Epithelial cell of umbilical artery (primary cell): ENCODE measurements at places on chromosomes 13 and 19. TPM values are rescaled to one million over a fixed set of nuclear protein-coding genes. Genes with fewer than 3 reads are reported as not detected.

CYSLTR2 gene
- under 0.01 and 0.30 TPM in 2 replicates for total RNA-seq

C1QTNF9 gene
- total RNA-seq, result not detected in 2 replicates

ZNF667 gene
- total RNA-seq, result 1.6 and 1.8 TPM in 2 replicates

ZNF135 gene
- 0.30 and 0.32 TPM in 2 replicates for total RNA-seq

CYTH2 gene
- 66.7 and 101 TPM in 2 replicates for total RNA-seq

EHD2 gene
- 62.0 and 74.1 TPM in 2 replicates for total RNA-seq

COL5A3 gene
- under 0.01 TPM in 2 replicates for total RNA-seq

CYP4F11 gene
- total RNA-seq, result not detected in 2 replicates

ZBTB32 gene
- total RNA-seq, result not detected in 2 replicates

ZNF850 gene
- 3.2 and 3.9 TPM in 2 replicates for total RNA-seq

NLRP9 gene
- not detected in 2 replicates for total RNA-seq

TSKS gene
- total RNA-seq, result not detected in 2 replicates

MEIS3 gene
- 0.32 and 0.46 TPM in 2 replicates for total RNA-seq

OR4F17 gene
- not detected in 2 replicates for total RNA-seq

SLC10A2 gene
- total RNA-seq, result not detected in 2 replicates

SBSN gene
- not detected in 2 replicates for total RNA-seq

ALG11 gene
- total RNA-seq, result 20.8 and 38.3 TPM in 2 replicates

NPHS1 gene
- not detected in 2 replicates for total RNA-seq

PTH2 gene
- total RNA-seq, result not detected in 2 replicates

CNMD gene
- not detected in 2 replicates for total RNA-seq

ADAMTSL5 gene
- total RNA-seq, result 0.15 and 0.32 TPM in 2 replicates

PTGIR gene
- total RNA-seq, result 0.32 and 1.4 TPM in 2 replicates

LGALS4 gene
- not detected in 2 replicates for total RNA-seq

PROZ gene
- total RNA-seq, result not detected in 2 replicates

DACH1 gene
- total RNA-seq, result 4.5 and 6.8 TPM in 2 replicates

CAPN12 gene
- not detected in 2 replicates for total RNA-seq

ZNF534 gene
- total RNA-seq, result not detected in 2 replicates

CEACAM20 gene
- not detected in 2 replicates for total RNA-seq

SIGLECL1 gene
- total RNA-seq, result not detected in 2 replicates

GSX1 gene
- total RNA-seq, result not detected in 2 replicates
